AML-193 (cell line): ENCODE measurements at places on chromosomes 3 and 15.

DNA sequence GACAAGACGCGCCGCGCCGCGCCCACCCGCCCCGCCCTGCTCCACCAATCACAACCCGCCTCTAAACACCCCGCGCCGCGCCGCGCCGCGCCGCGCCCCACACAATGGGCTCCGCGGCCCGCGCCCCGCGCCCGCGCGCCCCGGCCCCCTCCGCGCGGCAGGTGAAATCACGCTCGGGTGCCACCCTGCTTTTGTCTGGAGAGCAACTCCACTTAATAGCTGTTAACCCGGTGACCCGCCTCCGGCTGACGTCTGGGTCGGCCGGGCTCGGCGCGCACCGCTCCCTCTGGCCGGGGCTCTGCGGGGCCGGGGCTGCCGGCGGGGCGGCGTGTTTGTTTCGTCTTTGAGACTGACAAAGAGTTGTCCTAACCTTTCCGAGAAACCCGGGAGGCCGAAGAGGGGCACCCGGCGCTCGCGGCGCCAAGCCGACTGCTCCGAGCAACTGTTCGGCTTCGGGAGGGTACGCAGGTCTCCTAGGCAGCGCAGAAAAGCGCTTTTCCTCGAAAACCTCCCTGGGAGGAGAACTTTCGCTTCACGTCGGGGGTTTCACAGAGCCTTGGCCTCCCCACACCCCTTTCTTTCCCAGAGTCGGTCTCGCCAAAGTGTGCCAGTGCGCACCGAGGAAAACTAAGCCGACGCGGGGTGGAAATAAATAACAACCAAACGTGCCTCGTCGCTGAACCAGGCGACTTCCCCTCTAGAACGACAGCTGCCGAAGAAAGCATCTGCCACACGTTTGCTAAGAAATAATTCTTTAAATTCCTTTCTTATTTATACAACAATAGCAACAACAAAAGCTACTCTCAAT lies 518.4 kb downstream of the FOXP1 start:
- DNase-seq = peak; percentile 55

DNA sequence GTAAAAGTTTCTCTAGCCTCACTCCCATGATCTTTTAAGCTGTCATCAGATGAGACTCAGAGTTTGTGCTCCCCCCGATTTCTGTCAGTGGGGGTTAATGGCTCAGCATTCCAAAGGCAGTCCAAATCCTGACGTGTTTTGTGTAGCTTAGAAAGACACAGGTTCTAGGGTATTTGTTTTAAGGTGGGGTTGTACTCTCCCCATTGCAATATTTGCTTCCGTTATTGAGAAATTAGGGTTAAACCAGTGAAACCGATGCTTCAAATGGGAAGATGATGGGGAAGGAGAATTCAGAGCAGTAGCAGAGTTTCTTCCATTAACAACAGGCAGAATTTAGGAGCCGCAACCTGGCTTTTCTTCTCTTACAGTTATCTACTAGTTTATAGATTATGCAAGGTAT lies 3.4 kb downstream of the PIGB start:
- no peak for DNase-seq

GRCh38 chr3:48863122-48863521 lies 15.4 kb upstream of the PRKAR2A start:
- no peak for DNase-seq

DNA sequence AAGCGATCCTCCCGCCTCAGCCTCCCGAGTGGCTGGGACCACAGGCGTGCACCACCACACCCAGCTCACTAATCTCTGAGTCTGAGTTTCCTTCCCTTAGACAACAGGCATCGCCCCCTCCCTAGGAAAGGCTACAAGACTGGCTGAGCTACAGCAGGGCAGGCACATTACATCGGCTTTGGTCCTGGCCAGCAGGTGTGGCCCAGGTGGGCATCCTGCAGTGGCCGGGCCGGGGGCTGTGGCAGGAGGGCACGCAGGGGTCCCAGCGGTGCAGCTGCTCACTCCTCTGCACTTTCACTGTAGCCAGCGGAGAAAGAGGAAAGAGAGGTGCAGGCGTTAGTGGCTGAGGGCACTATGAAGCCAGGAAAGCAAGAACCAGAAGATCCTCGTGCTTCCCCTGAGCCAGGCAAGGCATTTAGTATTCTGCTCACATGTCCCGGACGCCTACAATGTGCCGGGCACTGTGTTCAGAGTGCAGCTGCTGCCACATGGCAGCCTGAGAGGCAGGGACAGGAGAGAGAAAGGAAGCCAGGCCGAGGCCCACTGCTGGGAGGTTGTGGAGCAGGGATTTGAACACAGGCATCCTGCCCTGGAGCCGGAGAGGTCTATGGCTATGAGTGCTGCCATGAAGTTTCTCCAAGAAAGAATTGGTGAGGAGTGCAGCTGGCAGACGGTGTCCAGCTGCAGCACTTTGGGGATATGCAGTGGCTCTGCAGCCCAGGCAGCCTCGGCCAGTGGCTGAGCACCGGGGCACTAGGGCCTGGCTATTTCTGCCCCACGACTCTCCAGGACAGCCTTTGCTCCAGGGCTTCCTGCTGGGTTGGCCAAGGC lies 22.3 kb downstream of the GRIP2 start:
- DNase-seq = no peak

- no peak for DNase-seq
Observed at GRCh38 chr3:191476066-191476772, 15.3 kb downstream of the PYDC2 start.

DNA sequence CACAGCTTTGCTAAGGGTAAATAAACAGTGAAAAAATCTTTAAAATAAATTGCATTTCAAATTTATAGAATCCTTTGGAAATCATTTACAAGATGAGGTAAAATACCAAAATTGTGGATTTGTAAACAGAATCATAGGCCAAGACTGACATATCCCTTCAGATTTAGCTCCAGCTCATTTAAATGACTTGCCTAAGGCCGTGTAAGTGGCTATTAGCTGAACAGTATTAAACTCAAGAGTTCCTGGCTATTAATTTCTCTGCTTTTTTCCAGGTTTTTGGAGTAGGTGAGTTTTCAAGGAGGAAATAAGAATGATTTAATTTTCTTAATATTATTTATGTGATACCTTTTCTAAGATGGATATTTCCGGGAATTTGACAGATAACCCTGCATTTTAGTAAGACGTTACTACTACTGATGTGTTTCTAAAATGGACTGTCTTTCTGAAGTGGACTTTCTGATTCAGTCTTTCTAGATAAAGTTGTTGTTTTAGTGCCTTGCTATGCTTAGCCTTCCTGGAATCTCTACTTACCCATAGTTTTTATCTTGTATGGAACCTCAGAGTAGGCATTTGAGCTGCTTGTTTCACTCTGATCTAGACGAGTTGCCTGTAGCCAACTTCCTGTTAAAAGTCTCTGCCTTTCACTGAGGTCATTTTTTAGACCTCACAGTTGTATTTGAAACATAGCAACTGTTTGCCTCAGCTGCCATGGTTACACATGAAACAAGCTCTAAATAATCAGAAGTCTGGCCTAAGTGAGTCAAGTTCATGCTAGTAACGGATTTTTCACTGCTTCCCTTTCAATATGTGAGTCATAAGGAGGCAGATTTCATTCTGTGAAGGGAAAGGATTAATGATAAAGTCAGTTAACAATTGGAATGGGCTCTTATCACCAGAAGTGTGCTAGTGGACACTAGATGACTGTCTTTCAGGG lies 127.0 kb downstream of the KLHL25 start:
- peak; percentile 12 for DNase-seq

DNA sequence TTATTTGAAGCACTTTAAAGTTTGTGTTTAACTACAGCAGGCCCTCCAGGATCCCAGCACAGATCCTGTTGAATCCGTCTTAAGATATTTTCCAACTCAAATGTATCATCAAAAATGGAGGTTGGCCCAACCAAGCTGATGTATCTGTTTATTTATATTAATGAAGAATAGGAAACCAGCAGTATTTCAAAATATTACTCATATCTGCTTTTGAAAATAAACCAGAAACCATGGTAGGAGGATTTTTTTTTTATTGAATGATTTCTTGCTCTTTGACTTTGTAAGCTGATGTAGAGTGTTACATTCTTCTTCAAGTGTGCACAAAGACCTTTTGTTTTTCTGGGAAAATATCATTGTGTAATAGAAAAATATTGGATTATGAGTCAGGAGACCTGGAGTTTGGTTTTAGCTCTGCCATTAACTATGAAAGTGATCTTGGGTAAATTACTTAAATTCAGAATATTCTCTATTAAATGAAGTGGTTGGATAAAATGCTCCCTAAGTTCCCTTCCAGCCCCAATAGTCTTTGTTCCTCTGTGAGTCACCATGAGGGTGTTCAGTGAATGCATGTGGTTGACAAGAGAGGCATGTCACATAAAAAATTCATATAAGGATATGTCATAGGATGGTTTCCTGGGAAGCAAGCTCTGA lies 221.3 kb upstream of the GAP43 start:
- DNase-seq = no peak

DNA sequence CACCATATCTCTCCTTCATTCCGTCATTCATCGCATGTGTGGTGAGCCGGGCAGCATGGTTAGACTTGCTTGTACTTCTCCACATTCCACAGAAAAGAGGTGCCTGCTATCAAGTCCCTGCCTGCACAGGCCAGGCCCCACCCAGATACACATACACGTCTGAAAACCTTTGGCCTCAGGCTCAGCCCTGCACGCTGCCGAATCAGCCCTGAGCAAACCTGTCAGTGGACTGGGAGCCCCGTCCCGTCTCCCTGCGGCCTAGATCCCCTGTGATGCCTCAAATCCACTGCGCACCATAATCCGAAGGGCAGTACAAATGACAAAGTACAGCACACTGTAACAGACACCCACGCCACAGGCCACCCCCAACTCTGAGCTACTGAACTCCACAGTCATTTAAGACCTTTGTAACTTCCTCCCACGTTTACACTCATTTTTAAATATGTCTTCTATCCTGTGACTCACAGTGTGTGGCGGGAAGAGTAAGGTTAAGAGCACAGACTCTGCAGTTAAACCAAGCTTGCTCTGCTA lies 67.1 kb downstream of the MB21D2 start:
- no peak for DNase-seq

GRCh38 chr15:59339252-59339672 lies 33.4 kb downstream of the MYO1E start:
- no peak for DNase-seq

GRCh38 chr15:35054380-35054779 lies 30.7 kb downstream of the NANOGP8 start:
- DNase-seq = no peak

DNA sequence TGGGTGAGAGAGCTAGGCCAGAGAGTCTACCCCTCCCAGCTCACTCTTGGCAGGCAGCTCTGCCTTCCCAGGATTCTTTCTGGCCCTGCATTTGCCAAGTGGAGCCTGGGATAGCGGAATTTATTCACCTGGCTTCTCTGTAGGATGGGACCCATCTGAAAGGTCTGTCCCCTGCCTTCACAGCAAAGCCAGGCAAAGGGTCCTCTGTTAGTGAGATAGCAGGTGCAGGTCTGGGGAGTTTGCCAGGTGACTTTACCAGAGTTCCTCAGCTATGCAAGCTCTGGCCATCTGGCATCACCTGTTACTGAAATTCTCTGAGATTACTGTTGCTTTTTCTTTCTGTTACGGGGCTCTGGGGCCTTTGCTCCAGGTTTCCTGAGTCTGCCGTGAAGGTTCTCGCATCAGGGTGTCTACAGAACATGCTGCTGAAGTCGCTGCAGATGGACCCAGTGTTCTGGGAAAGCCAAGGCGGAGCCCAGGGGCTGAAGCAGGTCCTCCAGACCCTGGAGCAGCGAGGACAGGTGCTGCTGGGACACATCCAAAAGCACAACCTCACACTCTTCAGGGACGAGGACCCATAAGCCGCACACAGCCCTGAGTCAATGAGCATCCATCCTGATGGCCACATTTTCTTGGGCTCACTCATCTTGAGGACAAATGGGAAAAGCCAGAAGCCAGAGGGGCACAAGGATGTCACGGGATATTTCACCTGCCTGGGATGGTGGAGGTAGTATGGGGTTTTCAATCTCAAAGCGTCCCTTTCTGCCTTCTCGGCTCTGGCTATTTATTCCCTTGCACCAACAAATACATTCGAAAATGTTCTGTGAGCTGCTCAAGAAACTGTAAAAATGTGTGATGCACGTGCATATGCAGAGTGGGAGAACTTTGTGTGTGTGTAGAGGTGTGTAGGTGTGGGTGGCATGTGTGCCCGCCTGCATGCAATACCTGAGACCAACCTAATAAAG lies 49.8 kb downstream of the POMGNT2 start:
- no peak for DNase-seq

- DNase-seq = no peak
Observed at GRCh38 chr3:107545680-107546120, 22.9 kb downstream of the BBX start.

GRCh38 chr3:192700885-192701284 lies 26.5 kb downstream of the FGF12 start:
- no peak for DNase-seq

DNA sequence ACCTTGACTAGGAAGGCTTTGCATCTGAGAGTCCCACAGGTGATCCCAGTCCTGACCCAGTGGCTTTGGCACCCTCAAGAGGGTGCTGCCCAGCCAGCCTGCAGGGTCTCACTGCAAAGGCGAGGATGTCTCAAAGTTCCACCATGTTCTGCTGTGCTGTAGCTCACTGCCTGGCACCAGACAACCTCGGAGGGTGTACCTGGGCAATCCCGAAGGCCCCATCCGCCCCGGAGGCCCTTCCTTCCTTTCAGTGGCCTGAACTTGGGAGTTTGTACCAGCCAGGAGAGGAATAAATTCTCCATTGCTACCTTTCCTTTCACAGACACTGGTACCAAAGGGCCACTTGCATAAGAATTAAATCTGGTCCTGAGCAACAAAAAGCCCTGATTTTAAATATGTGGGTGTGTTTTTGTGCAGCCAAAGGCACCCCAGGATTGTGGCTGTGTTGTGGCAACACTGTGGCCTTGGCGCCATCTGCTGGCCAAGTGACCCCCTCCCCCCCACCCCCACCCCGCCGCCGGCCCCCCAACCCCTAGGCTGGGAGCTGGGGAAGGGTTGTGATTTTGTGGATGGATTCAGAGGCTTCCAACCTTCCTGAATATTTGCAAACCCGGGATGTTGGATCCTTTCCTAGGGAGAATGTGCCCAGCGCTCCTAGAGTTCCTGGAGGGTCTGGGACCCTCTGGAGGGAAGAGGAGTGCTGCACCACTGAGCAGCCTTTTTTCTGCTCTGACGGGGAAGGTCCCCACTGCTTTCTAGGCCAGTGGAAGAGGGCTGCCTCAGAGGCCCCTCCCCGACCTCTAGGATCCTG lies 9.7 kb upstream of the PTPN23 start:
- peak; percentile 24 for DNase-seq

- no peak for DNase-seq
Observed at GRCh38 chr3:61964566-61964965, 403.2 kb downstream of the PTPRG start.

DNA sequence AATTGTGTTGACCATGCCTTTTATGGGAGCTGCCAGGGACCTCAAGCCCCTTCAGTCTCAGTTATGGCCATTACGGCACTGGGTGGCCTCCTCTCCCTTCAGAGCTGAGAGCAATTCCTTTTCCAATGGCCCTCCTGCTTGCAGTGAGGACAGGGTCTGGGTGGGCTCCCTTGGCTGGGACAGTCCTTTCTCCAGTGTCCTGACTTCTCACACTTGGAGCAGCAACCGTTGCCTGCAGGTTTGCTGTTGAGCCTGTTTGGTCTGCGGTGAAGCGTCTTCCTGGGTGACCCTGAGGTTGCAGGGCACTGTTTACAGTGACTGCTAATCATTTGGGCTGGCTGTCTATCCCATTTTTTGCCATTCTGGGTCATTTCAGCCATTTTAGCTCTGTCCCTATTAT lies 3.5 kb upstream of the CCDC80 start:
- no peak for DNase-seq
